ENCODE measurements at places on chromosomes 2 and 18.

DNA sequence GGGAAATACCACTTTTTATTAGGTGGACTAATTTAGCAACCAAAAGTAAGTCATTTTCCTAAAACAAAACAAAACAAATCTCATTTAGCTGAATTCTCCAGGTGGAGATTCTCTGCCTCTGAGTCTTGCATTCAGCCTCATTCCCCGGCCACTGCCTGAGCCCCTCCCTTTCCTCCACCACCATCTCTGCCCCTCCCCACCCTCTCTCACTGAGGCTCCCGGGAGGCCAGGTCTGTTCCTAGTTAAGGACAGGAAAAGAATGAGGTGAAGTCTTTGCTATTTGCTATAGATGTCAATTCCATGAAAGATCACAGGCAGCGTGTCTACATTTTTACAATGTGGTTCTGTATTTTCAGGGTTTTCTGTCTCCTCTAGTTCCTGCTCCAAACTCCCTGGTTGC lies 83.0 kb upstream of the SOX11 start:
- DNase-seq, result no peak

DNA sequence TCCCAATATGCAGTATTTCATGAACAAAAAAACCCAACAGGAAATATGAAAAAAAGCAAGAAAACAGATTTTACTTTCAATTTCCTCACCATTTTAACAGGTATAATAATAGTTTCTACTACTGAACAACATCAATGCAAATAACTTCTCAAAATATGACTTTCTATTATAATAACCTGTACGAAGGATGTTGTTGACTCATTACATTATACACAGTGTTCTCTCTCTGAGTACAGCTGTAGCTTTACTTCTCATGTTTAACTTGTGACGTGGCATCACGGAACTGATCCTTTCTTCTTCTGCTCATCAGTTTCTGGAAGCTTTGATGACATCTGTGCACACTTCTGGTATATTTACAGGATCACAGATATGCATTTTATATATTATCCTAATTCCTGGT lies 40.0 kb downstream of the FAM228A start:
- no peak for DNase-seq

GRCh38 chr2:217657252-217657651 lies 345.5 kb downstream of the TNS1 start:
- DNase-seq, result no peak

GRCh38 chr18:39485696-39486095 lies 1920.1 kb upstream of the CELF4 start:
- DNase-seq, result no peak

DNA sequence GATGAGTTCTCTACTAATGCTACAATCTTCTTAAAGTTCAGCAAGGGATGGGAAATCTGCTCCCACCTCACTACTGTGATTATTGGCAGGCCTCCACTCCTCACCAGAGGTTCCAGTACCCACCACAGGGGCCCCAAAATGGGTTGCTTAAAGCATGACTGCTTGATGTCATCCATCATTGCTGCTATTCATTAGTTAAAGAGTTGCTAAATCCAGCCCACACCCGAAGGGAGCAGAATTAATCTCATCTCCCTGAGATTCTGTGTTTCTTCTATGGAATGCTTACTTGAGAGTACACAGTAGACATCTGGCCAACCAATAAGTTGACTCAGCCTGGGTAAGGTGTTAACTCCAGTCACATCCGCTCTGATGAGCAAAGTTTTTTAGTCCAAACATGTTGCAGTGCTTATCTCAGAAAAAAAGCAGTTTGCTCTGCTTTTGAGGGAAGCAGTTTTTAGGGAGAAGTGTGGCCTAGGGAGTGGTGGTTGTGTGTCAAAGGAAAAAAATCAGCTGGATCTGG lies 690.2 kb upstream of the POU3F3 start:
- no peak for DNase-seq

DNA sequence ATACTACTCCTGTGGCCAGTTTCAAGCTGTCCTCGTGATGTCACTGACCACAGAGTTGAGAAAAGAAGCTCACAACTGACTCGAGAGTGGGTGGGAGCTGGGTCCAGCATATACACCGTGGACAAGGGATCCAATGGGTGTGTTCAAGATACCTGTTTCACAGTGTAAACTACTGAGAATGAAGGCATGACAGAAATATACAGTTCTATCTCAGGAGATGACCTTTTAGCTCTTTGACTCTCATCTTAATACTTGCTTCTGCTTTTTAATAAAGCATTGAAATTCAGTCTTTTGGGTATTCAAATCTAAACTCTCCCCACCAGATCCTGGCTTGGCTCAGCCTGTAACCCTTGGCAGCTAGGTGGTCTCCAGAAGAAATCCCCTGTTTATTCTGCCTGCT lies 130.1 kb downstream of the MAP2 start:
- DNase-seq, result no peak

All from stimulated activated CD4-positive, alpha-beta T cell treated with anti-CD3 and anti-CD28 coated beads, TNF-alpha, amount 100 ng/mL, for 4 hours (primary cell).